Stromal cell of bone marrow (primary cell): ENCODE measurements at places on chromosomes 16 and 17.

DNA sequence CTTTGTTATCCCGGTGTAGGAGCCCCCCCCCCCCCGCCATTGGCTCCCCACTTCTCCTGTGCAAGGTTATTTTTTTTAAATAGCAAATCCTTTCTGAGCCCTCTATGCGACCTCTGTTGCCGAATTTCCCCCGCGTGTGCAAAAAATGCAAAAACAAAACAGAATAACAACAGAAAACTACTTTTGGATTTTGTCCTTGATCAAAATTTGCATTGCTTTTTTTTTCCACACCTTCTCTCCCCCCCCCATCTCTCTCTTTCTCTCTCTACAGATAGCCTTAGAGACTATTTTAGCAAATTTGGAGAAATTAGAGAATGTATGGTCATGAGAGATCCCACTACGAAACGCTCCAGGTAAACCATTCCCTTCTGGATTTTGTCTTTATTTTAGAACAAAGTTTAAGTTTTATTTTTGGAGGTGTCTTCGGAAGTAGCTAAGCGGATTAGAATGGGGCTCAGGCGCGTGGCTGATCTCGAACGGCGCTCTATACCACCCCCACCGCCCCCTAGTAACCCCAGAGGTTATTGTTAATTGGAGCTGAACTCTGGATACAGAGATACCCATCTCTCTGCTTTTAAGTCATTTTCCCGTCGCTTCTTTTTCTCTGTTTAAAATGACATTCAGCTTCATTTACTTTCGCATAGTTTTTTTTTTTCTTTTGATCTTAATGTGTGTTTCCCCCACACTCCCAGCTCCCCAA, 1.0 kb downstream of the MSI2 start:
- DNase-seq, result no peak

DNA sequence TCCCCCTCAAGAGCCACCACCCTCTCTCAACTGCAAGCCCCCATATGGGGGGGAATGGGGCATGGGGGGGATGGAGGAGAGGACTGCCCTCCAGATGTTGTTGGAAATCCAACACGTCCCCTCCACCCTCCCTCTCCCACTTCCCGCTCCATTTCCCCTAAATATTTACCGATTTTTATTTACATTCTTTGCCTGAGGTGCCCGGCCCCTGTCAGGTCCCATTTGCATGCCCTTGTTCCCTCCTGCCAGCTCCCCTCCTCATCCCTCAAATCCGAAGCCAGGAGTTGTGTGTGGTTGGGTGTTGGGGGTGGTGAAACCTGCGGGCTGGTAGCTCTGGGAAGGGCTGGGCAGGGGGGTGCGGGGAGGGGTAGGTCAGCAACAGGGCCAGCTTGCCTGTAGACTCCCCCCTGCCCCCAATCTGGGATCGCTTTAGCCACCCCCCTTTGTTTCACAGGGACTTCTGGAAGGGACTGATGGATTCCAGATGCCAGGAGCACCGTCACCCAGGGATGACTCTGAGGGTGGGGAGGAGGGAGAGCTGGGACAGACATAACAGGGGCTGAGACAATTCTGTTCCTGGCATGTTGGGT, 39.7 kb upstream of the NGFR start:
- DNase-seq, result no peak

GRCh38 chr17:46818929-46819859, 702 bp upstream of the WNT3 start:
- DNase-seq, result no peak

DNA sequence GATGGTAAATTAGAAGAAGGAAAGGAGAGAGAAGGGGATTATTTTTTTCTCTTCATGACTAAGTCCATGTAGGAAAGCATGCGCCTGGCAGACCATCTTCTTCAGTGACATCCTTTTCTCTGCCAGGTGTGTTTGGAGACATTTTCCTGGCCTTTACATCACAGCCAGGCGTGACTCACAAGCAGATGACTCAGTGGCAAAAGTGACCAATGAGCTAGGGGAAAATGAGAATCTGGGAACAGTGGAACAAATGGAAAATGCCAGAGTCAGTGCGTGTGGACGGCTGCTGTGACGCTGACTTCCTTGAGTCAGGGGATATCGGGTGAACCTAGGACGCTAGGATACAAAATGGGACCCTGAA, 9.4 kb downstream of the KIAA0513 start:
- DNase-seq, result peak; percentile 57

DNA sequence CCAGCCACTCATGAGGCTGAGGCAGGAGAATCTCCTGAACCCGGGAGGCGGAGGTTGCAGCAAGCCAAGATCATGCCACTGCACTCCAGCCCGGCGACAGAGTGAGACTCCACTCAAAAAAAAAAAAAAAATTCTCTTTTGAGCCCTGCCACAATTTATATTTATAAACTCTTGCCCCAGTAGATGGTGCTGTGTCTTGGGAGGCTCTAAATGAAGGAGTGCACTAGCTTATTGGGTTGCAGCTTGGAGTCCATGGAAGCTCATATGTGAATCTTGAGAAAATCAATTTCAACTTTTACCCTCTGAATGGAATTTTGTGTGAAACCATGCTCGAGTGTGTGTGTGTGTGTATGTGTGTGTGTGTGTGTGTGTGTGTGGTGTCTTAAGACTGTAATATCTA, 420.1 kb downstream of the HS3ST4 start:
- no peak for DNase-seq

DNA sequence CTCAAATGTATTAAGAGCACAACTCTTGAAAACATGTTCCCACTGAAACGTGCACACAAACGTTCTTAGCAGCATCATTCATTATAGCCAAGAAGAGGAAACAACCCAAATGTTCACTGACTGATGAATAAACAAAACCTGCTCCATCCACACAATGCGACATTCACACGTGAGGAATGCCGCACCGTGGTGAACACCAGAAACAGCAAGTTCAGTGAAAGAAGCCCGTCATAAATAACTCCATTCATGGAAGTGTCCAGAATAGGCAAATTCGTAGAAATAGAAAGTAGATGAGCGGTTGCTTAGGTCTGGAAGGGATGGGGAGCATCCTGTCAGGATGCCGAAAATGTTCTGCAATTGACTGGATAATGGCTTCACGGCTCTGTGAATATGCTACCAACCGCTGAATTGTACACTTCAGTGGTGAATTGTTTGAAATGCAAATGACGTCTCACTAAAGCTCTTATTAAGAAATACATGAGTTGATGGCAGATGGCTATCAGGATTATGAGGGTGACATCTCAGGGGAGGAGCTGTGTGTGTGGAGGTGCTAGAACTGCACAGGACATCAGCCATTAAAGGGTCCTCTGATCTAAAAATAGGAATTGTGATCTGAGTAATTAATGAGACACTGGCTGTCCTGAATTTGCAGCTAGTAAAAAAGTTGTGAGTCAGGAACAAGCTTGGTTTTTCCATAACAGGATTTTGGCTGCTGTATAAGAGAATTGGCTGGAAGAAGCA, 771.0 kb downstream of the KCNJ18 start:
- DNase-seq, result no peak

GRCh38 chr17:8468127-8468526, 32.4 kb downstream of the NDEL1 start:
- no peak for DNase-seq

DNA sequence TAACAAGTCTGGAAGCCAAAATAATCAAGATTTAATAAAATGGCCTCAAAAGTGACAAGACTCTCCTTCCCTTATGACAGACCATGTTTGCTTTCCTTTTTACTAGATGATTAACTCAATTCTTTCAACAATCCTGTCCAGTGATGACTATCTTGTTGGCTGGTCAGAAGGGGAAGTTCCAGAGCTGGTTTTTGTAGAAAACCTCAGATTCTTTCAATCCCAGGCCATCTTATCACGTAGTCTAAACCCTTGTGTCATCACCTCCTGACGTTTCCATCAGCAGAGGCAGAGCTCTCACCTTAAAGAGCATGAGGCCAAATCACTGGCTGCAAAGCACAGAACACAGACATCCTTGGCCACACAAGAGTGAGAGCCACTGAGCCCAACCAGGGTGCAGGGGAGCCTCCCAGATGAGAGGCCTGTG, 125.3 kb downstream of the ANKRD11 start:
- DNase-seq, result peak; percentile 65

DNA sequence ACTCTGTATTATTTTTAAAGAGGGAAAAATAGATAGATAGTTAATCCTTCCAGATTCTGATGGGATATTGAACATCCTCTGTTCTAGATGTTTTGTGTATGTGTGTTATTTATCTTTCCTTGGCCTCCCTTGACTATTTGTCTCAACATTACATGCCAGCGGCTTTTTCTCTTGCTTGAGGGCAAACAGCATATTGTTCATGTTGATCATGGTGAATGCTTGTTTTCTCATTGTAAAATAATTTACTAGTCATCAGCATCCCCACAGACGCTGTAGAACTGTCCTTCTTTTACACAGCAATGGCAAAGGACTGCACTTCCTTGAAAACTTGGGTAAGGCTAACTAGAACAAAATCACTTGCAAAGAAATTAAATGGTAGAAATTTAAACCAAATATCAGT, 1376.4 kb upstream of the GOT2 start:
- no peak for DNase-seq
